NCI-H1436 (cell line): ENCODE measurements at places on chromosomes 12 and 14.

- no peak for DNase-seq
Measured at GRCh38 chr12:7005311-7005710, 13.0 kb downstream of the LPCAT3 start.

- DNase-seq: no peak
Measured at GRCh38 chr12:51189790-51190355, 16.9 kb upstream of the TFCP2 start.

DNA sequence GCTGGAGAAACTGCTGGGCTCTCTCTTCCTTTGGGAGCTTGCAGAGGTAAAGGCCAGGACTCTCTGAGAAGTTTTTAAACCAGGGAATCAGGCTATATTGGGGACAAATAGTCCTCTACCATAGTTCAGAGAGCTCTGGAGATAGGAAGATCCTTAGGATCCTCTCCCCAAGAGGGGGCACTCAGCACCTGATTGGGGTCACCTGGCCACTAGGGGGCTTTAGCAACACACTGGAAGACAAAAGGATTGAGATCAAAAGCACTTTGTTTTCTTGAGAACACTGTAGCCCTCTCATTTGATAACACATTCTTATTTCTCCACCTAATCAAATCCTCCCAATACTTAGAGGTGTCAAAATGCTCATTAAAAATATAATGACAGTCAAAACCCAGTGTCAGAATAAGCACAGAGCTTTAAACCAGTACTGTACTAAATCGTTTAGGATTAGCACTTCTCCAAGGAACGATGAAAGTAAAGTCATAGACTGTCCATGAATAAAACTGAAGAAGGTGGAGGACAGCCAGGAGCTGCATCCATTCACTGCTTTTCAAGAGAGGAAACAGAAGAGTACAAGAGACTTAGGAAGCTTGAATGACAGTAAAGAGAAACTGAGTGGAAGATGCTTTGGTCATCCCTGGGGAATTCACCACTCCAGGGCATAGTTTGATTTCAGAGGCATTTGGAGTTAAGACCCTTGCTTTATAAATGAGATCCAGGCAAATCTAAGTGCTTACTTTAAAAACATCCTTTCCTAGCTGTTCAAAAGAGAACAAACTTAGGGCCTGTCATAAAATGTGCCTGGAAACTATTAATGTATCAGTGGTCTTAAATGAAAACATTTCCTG lies 26.5 kb downstream of the BMP4 start:
- DNase-seq: peak; percentile 2

GRCh38 chr12:32534698-32535097 lies 135.3 kb downstream of the FGD4 start:
- no peak for DNase-seq

DNA sequence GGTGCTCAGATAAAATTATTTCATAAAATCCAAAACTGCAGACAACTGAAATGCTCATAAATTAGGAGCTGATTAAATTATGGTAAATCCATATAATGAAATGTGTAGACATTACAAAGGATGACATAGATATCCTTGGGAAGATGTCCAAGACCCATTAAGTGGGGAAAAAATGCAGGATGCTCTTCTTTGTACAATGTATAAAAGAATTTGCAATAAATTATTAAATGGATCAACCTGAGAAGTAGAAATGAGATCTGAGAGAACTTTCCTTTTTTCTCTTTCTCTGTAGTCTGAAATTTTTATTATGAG lies 336.4 kb upstream of the E2F7 start:
- no peak for DNase-seq

DNA sequence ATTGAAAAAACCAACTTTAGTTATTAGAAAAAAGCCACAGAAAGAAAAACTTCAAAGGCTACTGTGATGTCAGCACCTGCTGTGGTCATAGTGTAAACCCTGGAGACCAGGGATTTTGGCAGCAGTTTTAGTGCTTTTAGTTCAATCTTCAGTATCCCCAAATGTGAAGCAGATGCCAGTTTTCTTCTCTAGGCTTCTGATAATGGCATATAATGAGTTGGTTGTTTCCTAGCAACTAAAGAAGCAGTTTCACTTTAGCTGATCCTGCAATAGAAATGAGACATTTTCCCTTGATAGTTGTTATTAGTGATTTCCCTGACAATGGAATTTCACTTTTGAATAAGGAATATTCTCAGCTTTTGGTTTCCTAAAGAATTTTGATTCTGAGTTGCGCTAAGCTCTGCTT lies 131.2 kb downstream of the NUBPL start:
- DNase-seq: peak; percentile 34

GRCh38 chr12:80843969-80844368 lies 93.8 kb downstream of the LIN7A start:
- no peak for DNase-seq

DNA sequence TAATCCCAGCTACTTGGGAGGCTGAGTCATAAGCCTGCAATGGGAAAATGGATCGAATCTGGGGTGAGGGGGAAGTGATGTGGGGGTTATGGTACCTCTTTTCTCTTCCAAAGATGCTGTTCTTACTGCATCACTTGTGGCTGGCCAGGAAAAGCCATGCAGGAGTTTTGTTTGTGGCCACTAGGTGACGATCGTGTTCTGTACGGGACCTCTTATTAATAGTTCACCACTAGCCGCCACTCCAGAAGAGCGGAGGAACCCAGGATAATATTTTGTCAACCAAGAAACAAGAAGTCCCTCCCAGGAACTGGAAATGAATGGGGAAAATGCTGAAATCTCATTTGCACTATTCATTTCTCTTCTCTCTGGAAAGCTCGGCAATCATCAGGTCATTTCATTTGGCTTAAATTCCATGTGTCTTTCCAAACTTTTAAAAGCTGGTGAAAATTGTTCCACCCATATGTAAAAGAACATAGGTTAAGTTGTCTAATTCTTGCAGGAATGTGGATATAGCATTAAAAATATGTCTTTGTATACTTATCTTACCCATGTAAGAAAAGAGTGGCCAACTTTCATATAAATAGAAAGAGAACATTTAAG lies 8.9 kb downstream of the GPR65 start:
- peak; percentile 47 for DNase-seq
